NCI-H748 treated with DMSO at 0.1 percent for 48 hours (cell line): ENCODE measurements at places on chromosomes 12 and 14.

GRCh38 chr14:90722590-90722989 is 93.6 kb downstream of the TTC7B start:
- no peak for DNase-seq

DNA sequence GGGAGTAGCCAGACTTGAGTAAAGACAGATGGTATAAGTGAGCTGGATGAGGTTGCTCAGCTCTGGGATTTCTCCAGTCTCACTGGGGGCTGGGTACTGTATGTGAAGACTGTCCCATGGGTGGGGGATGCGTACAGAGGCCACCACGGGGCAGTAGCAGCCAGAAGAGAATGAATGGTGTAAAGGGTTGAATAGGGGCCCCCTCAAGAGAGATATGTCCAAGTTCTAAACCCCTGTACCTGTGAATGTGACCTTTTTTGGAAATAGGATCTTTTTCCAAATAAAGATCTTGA is 21.8 kb upstream of the BCDIN3D start:
- no peak for DNase-seq

DNA sequence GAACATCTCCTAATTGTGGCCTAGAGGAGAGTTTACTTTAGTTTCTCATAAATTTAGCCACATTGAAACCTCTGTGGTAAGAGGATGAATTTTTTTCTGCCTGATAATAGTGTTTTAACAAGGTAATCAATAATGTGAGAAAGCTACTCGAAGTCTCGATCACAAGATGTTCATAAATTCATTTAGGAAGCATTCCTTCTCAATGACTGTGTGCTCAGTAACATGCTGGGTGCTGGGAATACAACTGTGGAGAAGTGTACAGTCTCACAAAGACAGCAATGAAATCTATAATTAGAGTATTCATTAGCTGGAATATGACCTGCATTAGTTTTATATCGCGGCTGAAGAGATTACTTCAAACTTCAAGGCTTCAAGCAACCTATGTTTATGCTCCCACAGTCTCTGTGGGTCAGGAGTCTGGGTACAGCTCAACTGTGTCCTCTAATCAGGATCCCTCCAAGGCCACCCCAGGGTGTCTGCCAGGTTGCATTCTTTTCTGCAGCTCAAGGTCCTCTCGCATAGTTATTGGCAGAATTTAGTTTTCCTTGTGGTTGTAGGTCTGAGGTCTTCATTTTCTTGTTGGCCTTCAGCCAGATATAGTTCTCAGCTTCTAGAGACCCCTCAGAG is 167.6 kb downstream of the ANO4 start:
- DNase-seq = no peak

DNA sequence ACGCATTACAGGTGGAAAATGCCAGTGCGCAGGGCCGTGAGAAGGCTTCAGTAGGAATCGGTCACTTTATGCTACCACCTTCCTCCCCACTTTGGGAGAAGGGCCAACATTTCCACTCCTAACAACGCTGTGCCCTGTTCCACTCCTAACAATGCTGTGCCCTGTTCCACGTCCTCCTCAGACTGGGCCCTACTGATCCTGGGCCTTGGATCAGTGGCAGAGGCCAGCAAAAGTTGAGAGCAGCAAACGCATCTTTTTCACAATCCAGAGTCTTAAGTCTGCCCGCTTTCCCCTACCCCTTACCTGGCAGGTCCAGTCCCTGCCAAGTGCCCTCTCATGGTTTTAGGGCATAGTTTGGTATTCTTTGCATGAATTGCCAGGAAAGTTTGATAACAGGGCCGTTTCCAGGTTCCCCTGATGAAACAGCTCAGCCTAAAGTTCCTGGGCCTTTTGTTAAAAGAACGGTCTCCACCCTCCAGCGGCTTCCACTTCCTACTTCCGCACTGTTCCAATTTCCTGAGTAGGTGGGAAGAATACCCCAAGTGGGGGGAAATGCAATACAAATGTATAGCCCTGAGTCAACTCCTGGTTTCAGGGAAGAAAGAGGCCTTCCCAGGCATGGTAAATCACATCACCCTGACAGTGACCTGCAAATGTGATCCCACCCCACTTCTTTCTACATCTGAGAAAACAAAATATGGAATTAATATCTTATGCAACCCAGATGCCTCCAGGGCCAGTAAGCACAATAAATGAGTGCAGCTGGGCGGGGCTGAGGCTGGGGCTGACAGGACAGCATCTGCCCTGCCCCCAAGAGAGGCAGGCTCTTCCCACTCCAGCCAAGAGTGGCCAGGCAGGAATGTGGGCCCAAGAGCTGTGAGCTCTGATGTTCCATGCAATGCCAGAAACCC is 15.0 kb downstream of the KCTD10 start:
- DNase-seq = no peak

- DNase-seq = peak; percentile 16
Measured at GRCh38 chr12:111201036-111201435, 167.9 kb downstream of the PHETA1 start.

- DNase-seq = no peak
Measured at GRCh38 chr14:37889087-37889486, 293.7 kb downstream of the TTC6 start.

GRCh38 chr12:125149160-125150108 is 84.2 kb downstream of the AACS start:
- no peak for DNase-seq

GRCh38 chr12:100229036-100229635 is 28.5 kb downstream of the ACTR6 start:
- DNase-seq = no peak

GRCh38 chr12:12376646-12377448 is 20.0 kb downstream of the BORCS5 start:
- peak; percentile 68 for DNase-seq

DNA sequence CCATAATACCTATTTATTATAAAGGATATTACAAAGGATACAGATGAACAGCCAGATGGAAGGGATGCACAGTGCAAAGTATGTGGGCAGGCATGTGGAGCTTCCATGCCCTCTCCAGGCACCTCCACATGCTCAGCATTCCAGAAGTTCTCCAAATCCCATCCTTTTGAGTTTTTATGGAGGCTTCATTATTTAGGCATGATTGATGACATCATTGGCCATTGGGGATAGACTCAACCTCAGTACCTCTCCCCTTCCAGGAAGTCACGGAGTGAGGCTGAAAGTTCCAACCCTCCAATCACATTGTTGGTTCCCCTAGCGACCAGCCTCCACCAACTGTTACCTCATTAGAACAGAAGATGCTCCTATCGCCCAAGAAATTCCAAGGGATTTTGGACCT is 156.4 kb downstream of the ATP23 start:
- no peak for DNase-seq

DNA sequence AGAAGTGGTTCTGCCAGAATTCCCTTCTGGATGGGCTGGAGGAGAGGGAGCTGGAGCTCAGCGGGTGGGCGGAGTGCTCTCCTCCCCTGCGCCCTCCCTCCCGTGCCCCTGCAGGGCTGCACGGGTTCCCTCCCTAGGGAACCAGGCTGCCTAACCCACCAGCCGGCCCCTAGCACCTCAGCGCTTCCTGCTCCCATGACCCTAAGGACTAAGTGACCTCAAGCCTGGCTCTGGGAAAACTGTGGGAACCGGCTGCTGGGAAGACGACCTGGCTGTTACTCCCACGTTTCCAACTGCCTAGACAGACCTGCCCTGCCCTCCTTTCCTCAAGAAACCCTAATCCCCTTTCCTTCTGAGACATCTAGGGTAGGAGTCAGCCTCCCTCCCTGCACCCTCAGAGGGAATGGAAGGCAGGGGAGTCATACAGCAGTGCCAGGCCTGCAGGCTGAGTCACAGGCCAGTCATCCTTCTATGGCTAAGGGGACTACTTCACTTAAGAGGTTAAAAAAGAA is 31.5 kb downstream of the SLC6A12 start:
- no peak for DNase-seq

- no peak for DNase-seq
Measured at GRCh38 chr14:39185256-39186049, 10.4 kb downstream of the PNN start.

DNA sequence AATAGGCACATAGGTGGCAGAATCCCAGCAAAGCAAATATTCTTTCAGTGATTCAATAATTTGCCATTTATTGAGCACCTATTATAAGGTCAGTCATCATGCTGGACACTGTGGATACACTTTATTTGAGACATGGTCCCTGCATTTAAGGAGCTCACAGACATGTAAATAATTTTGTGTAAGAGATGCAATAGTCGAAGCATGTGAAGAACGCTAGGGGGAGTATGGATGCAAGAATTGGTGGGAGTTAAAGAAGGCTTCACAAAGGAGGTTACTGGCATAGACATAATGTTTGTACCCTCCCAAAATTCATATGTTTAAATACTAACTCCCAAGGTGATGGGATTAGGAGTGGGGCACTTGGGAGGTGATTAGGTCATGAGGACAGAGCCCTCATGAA is 260.6 kb upstream of the GARIN6 start:
- DNase-seq = no peak

- DNase-seq = peak; percentile 10
Measured at GRCh38 chr12:85781766-85782165, 54.4 kb downstream of the RASSF9 start.

GRCh38 chr12:60210756-60211155 is 614.9 kb downstream of the SLC16A7 start:
- no peak for DNase-seq

DNA sequence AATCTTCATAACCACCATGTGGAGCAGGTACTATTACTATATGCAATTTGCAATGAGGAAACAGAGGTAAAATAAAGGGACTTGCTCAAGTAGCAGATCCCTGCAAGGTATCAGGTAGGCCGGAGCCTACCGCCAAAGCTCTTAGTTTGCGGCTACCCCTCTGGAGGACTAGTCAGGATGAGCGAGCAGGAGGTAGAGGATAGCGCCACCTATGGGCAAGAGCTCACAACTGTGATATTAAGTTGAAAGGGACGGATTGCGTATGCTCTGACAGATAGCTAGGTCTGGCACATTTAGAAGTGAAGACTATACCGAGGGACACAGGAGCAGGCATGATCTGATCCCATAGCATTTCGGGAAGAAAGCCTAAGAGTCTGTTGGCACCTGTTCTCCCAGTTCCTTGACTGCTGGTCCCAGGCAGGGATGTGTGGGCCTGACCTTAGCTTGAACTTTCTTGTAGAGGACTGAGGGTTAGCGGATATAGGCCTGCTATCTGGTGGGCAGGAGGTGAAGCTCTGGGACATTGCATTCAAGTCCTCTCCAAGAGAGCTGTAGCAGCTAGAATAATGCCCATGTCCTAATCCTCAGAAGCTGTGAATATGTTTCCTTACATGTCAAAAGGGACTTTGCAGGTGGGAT is 48.0 kb downstream of the SLC17A8 start:
- peak; percentile 30 for DNase-seq

- no peak for DNase-seq
Measured at GRCh38 chr14:36660736-36661505, 739 bp upstream of the PAX9 start.

GRCh38 chr14:64581363-64581762 is 31.6 kb downstream of the PPP1R36 start:
- DNase-seq = no peak

- DNase-seq = no peak
Measured at GRCh38 chr12:101935890-101936746, 58.7 kb downstream of the DRAM1 start.

- DNase-seq = no peak
Measured at GRCh38 chr12:105843561-105843960, 295.2 kb downstream of the NUAK1 start.

DNA sequence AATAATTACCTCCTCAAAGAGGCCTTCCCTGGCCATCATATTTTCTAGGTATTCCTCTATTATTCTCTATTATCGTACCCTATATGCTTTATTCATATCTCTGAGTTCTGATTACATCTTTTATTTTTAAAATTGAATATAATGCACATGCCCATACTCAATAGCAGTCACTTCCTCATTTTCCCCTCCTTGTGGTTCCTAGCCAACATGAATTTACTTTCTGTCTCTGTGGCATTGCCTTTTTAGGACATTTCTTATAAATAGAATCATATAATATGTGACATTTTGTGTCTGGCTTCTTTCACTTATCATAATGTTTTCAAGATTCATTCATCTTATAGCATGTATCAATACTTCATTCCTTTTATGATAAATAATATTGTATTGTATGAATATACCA is 74.4 kb upstream of the TRHDE start:
- DNase-seq = no peak

- DNase-seq = no peak
Measured at GRCh38 chr14:103488960-103489359, 33.7 kb downstream of the CKB start.

- DNase-seq = no peak
Measured at GRCh38 chr12:32541754-32542374, 137.2 kb upstream of the DNM1L start.

- DNase-seq = no peak
Measured at GRCh38 chr14:91980157-91980556, 32.7 kb upstream of the FBLN5 start.

- DNase-seq = no peak
Measured at GRCh38 chr12:41402801-41403200, 214.7 kb downstream of the PDZRN4 start.

- no peak for DNase-seq
Measured at GRCh38 chr12:48040354-48040753, 36.1 kb upstream of the COL2A1 start.

GRCh38 chr12:6635375-6635855 is 344 bp downstream of the LPAR5 start:
- no peak for DNase-seq

DNA sequence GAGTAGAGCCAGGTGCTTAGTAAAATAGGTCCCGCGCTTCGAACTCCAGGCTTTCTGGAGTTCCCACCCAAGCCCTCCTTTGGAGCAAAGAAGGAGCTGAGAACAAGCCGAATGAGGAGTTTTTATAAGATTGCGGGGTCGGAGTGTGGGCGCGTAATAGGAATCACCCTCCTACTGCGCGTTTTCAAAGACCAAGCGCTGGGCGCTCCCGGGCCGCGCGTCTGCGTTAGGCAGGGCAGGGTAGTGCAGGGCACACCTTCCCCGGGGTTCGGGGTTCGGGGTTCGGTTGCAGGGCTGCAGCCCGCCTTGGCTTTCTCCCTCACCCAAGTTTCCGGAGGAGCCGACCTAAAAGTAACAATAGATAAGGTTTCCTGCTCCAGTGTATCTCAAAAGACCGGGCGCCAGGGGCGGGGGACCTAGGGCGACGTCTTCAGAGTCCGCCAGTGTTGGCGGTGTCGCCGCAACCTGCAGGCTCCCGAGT is 3.6 kb downstream of the SSTR1 start:
- no peak for DNase-seq

- no peak for DNase-seq
Measured at GRCh38 chr12:11701433-11701832, 52.0 kb downstream of the ETV6 start.

DNA sequence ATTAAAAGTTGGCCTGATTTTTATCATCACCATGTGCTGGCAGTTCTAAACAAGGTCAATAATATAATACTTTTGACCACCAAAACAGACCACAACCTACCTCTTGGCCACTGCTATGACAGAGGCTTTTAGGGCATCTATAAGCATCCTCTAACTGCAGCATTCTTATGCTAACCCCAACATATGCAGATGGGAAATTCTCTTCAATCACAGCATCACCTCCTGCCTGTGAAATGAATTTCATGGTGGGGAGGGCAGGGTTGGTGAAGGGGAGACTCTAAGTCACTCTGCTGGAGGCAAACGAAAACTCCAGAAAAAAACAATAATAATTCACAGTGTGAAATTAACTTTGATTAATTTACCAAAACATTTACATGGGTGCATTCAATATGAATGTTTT is 78.8 kb upstream of the FAR2 start:
- no peak for DNase-seq

GRCh38 chr14:89707086-89707485 is 247.4 kb downstream of the EFCAB11 start:
- no peak for DNase-seq
